SK-N-MC (cell line): ENCODE measurements at places on chromosomes 12 and 14.

DNA sequence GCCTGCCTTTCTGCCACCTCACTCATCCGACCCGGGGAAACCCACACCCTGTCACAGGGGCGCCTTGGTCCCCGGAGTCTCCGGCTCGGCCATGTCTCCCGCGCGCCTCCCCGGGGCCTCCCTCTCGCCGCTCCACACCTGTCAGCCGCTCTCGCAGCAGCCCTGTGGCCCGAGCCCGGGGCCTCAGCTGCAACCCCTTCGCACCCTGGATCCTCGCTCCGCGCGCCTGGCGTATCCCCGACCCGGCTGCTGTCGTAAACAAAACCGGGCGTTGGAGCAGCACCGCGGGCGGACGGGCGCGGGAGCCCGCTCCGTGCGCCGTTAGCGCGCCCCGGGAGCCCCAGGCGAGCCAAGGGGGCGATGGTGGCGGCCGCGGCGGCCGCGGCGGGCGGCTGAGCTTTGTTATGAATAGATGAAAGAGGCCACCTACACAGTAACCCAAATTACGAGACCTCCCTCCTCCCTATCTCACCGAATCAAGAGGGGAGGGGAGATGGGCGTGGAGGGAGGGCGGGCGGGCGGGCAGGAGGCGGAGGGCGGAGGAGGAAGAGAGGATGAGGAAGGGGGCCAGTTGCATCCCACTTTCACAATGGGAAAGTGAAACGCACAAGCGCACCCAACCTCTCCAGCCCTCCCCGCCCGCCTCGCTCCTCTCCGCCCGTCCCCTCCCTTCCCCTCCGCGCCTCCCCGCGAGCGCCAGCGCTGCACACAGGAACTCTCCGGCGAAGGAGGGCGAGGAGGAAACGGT lies at the start of gene PLXNC1:
Gene PLXNC1, plus strand, starts transcription at position 587 of the 748 bp plus-strand sequence. CDS start 395 bp downstream, outside the sequence.
- DNase-seq: no peak

DNA sequence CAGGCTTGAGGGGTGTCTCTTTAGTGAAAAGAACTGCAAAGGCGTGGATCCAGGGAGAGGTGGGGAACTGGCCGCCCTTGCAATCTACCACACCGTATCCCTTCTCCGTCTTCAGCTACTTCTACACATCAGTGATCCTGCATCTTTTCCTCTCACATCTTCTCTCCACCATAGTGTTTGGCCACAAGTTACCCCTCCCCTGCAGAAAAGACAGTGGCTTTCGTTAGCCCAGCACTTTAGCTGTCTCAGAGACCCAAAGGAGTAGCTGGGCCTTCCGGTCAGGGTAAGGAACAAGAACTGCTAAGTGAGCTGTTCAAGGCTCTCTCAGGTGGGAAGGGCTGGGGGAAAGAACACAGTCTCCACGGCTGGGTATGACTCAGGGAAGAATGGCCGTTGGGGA lies 158.4 kb downstream of the NDUFA12 start:
- DNase-seq: no peak

GRCh38 chr12:130308393-130308792 lies 29.3 kb upstream of the PIWIL1 start:
- DNase-seq: no peak

- DNase-seq: no peak
Measured at GRCh38 chr14:105207460-105207901, 26.4 kb upstream of the NUDT14 start.

- DNase-seq: no peak
Measured at GRCh38 chr14:105418269-105419194, 1.1 kb upstream of the MTA1 start.

DNA sequence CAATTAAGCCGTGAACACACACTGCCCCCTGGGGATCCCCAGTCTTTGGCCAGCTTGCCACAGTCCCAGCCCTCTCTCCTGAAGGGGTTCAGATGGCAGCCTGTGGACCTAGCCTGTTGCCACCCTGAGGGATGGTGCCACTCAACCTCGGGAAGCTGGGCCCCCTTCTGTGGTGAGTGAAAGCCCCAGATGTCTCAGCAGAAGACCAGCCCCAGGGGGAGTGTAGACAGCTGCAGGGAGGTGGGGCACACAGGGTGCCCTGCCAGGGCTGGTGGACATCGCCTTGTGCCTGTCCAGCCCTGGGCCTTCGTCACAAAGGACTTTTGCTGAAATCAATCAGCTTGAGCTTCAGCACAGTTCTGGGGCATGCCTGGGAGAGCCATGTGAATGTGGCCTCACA lies 32.4 kb downstream of the C14orf132 start:
- DNase-seq: no peak

DNA sequence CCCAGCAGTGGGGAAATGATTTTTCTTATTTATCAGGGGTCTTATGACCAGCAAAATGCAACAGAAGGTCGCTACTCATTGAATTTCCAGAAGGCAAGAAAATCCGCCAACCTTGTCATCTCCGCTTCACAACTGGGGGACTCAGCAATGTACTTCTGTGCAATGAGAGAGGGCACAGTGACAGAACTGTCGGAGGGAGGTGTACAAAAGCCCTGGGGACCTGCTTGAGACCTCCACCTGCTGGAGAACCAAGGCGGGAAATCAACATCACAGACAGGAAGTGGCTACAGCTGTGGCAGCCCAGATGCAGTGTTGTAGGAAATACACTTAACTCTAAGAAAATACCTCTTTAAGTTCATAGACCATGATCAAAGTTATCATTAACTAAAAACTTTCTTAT lies 250.9 kb upstream of the OR4E1 start:
- no peak for DNase-seq

- DNase-seq: no peak
Measured at GRCh38 chr14:95215094-95215725, 57.9 kb upstream of the DICER1 start.

- no peak for DNase-seq
Measured at GRCh38 chr12:28578361-28578760, 388.1 kb downstream of the CCDC91 start.

GRCh38 chr12:48973941-48974673 lies 2.6 kb upstream of the WNT10B start:
- DNase-seq: no peak

GRCh38 chr14:67426983-67427606 lies 15.1 kb upstream of the PLEK2 start:
- DNase-seq: no peak

DNA sequence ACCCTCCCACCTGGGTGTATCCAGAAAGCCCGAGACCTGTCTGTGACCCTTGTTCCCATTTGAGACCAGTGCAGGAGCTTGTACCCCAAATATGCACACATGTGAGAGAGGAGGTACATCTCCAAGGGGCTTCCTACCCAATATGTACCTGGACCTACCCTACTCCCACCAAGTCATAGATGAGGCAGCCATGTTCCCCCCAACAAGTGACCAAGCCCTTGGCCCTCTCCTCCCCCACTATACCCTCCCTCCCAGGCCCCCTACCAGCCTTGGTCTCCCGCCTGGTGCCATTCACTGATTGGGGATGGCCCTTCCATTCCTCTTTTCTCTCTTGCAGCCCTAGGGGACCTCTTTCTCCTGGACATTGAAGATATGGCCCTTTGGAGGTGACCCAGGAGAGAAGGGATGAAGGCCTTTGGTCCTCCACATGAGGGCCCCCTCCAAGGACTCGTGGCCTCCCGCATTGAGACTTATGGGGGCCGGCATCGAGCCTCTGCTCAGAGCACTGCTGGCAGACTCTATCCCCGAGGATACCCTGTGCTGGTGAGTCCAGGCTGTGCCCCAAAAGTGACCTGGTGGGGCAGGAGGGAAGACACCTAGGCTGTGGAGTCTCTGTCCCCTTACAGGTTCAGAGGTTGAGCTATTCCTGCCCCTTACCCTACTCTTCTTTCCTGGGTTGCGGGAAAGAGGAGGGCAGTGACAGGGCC lies 1.5 kb downstream of the PLEKHG6 start:
- DNase-seq: no peak

GRCh38 chr12:12813120-12814101 lies at the start of gene DDX47:
Gene DDX47, plus strand, starts transcription at chr12:12813346. Its CDS starts 22 bp downstream, at chr12:12813368.
- peak; percentile 76 for DNase-seq

- no peak for DNase-seq
Measured at GRCh38 chr12:107955966-107956643, 173.0 kb upstream of the WSCD2 start.

DNA sequence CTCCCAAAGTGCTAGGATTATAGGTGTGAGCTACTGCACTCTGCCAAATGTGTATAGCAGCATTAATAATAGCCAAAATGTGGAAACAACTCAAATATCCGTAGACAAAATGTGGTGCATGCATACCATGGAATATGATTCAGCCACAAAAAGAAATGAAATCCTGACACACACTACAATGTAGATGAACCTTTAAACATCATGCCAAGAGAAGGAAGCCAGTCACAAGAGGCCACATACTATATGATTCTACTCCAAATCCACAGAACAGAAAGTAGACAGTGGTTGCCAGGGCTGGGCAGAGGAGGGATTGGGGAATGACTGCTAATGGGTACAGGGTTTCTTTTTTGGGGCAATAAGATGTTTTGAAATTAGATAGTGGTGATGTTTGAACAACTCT lies 7.7 kb upstream of the TMED2 start:
- no peak for DNase-seq

DNA sequence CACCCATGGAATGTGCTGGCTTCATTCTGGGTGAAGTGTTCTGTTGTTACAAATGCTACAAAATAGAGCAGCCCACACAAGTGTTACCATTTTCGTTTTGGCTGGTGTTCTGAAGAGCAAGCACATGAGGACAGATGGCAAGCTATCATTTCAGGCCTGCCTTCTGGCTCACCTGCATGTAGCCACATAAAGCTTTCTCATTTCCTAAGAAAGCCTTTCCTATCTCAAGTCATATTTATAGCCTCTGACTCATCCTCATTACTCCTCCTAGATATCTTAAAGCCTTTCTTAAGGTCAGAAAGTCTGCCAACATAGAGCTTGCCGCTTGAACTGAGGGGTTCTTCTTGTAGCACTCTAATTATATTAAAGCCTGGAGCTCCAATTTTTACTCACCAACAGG lies 89.0 kb downstream of the PTPRR start:
- no peak for DNase-seq

GRCh38 chr14:60215520-60216420 lies 33.3 kb upstream of the PPM1A start:
- DNase-seq: no peak

GRCh38 chr12:103518899-103519298 lies 23.1 kb upstream of the C12orf42 start:
- no peak for DNase-seq

- no peak for DNase-seq
Measured at GRCh38 chr12:1519642-1520041, 74.7 kb downstream of the FBXL14 start.

- peak; percentile 80 for DNase-seq
Measured at GRCh38 chr12:6423267-6424007, 21.3 kb upstream of the CD27 start.

GRCh38 chr12:104057771-104058197 lies 6.5 kb upstream of the HCFC2 start:
- DNase-seq: no peak

- no peak for DNase-seq
Measured at GRCh38 chr12:29414368-29414767, 33.4 kb upstream of the ERGIC2 start.

- DNase-seq: no peak
Measured at GRCh38 chr12:14905269-14906004, 19.8 kb upstream of the MGP start.

DNA sequence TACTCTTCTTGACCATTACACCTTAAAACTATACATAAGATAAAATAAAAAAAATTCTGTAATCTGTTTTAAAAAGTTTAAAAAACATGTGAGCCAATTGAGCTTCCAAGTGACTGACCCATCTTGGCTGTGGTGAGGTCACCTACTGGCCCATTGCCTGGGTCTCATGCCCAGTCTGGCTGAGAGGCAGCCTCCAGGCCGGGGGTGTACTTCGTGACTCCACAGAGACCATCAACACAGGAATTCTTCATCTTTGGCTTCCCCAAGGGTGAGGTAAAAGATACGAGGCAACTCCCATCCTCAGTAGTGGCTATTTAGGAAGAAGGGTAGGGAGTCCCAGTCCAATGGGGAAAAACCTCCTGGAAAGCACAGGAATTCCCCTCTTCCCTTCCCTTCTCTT lies 113.2 kb downstream of the APAF1 start:
- no peak for DNase-seq
